Activated CD4-positive, alpha-beta T cell treated with anti-CD3 and anti-CD28 coated beads for 36 hours (primary cell): ENCODE measurements at places on chromosomes 6 and 20.
A peak's percentile ranks its signal among the peaks of the same experiment; 100 is the strongest.

DNA sequence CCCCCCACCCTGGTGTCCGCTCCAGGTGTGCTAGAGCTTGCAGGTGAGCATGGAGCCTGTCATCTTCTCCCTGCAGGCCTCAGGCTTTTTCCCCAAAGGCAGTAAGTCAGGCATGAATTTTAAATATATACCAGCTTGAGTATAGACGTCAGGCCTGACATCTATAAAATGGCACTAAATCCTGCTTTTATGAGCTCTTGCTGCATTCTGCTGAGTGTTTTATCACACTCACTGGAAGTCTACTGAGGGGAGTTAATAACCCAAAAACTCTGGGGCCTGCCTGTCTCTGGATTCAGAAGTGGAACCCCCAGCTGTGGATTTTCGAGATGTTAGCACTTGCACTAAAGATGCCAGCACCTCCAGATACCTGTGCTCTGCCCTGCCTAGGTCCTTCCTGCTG, 133.4 kb upstream of the TOP1 start:
- no peak for DNase-seq

DNA sequence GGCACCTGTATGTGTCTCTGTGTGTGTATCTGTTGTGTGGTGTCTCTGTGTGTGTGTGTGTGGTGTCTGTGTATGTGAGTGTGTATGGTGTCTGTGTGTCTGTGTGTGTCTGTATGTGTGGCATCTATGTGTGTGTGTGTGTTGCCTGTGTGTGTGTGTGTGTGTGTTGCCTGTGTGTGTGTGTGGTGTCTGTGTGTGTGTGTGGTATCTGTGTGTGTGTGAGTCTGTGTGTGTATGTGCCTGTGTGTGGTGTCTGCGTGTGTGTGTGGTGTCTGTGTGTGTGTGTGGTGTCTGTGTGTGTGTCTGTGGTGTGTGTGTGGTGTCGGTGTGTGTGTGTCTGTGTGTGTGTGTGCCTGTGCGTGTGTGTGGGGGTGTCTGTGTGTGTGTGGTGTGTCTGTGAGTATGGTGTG, 31.7 kb upstream of the VEGFA start:
- DNase-seq, result no peak

DNA sequence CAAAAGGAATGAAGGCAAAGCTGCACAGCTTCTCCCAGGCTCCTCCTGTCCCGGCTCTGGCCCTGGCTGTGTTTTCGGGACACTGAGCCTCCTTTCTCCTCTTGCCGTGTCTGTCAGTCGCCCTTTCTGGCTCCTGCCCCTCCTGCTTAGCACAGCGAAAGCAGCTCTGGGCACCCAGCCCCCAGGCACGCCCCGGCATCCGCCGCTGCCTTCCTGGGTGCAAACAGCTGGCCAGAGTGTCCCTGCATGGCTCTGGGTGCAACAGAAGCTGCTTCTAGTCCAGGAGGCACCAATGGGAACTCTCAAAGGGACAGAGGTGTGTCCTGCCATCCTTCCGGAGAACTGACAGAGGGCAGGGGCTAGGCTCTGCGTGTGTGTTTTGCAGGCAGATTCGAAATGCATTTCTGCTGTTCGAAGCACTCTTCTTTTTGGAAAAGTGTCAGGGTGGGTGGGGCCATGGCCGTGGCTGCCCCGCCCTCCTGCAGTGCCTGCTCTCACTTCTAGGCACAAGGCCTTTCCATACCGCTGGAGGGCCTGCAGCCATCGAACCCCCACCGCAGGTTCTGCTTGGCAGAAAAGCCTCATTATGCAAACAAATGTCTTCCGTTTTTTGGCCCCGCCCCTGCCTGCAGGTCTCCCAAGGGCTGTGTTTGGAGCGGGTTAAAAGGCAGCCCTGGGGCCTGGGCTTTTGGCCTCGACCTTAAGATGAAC, 15.5 kb downstream of the COL9A3 start:
- DNase-seq, result peak; percentile 47

DNA sequence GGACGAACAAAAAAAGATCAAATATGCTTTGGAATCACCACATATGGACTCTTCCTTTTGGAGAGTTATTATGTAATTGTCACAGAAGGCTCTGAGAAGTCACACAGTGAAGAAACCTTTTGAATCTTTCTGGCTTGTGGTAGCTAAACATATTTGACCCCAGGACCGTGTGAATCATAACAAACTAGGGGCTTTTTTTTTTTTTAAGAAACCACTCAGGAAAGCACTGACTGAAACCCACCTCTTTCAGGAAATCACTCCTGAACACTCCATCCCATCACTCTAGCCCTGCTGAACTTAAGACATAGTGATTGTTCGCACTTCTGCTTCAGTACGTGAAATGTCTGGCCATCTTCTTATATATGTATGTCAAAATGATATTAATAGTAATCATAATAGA, 495.9 kb upstream of the ARID1B start:
- no peak for DNase-seq

GRCh38 chr6:90406142-90406794, 109.6 kb upstream of the BACH2 start:
- peak; percentile 47 for DNase-seq

GRCh38 chr6:77055711-77056110, 407.6 kb downstream of the HTR1B start:
- no peak for DNase-seq

- no peak for DNase-seq
Measured at GRCh38 chr6:125341460-125341859, 39.7 kb upstream of the HDDC2 start.

DNA sequence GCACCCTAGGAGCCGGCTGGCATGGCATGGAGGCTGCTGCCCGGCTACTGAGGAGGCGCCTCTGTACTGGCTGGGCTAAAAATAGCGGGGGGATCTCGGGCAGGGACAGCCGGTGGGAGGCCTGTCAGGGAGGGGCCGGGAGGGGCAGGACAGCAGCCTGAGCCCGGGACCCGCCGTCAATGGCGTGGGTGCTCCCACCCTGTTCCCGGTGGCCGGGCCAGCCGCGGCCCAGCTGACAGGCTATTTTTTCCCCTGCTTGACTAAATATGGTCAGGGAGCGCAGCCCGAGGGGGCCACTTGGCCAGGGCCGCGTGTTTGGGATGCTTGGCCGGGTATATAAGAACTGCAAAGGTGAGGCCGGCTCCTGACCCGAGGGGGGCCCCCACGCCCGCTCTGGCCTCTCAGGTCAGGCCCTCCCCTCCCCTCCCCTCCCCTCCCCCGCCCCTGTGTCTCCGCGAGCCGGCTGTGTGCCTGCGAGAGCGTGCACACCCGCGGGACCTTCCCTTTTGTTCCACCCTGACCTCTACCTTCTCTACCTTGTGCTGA, 74.4 kb upstream of the GATA5 start:
- no peak for DNase-seq

- no peak for DNase-seq
Measured at GRCh38 chr6:32580593-32580992, 9.1 kb downstream of the HLA-DRB1 start.

GRCh38 chr6:42166444-42167141, 6.6 kb upstream of the GUCA1A start:
- DNase-seq, result peak; percentile 89

DNA sequence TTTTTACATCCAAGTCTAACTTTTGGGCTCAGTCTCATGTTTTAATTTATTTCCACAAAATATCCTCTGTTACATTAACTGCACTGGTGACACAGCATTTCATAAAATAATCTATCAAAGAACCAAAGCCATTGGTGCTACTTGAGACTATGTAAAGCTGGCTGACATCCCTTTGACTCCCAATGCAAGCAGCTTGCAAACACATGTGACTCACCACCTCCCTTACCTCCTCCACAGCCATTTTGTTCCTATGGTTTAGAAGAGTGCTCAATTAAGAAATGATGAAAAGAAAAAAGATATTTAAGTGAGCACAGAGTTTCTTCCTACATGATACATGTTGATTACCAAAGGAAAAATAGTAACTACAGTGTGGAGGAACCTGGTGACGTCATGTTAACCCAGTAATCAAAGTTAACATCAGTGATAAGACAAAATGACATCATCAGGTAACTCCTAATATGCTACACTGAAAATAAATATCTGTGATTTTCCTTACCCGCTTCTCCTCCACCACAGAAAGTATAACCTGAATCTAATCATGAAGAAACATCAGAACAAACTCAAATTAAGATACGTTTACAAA, 53.3 kb upstream of the LGSN start:
- no peak for DNase-seq

DNA sequence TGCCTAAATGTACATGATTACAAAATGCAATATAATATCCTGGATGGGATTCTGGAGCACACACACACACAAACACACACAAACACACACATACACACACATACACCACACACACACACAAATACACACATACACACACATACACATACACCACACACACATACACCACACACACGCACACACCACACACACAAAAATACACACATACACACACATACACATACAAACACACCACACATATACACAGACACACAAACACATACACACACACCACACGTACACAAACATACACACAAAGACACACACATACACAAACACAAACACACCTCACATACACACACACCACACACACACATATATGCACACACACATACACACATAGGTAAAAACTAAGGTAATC, 134.6 kb upstream of the SYNDIG1 start:
- DNase-seq, result no peak

- no peak for DNase-seq
Measured at GRCh38 chr6:129785047-129785755, 75.2 kb upstream of the ARHGAP18 start.

DNA sequence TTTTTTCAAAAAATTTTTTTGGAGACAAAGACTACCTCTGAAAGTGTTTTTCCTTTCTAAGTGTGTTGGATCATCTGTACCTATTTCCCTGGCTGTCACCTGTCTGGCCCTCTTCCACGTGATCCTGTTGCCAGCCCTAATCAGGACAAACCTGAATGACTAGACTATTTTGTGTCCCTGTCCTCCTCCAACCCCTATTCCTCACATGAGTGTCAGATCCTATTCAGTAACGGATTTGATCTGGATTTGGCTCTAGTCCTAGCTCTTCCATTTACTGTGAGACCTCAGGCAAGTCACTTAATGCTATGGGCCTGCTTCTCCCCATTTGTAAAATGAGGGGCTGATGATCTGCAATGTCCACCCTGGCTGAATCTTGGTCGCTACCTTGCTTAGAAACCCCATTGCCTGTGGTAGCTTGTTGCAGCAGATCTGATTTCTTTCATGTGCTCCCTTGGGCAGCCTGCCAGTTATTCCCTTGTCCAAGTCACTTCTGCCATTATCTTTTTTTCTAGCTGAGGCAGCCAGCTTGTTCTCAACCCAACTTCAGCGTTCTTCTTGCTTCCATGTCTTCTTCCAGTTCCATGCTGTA, 4.8 kb downstream of the PHF20 start:
- no peak for DNase-seq
